Sigmoid colon (tissue), 7 donors: ENCODE measurements at places on chromosomes 12 and 14. TPM values are rescaled to one million over a fixed set of nuclear protein-coding genes. Genes with fewer than 3 reads are reported as not detected.

The ZBTB42 gene
- total RNA-seq: 1.5 TPM

The TSPAN8 gene
- total RNA-seq: 1.3 TPM

The TOMM20L gene
- not detected for total RNA-seq

The DHRS2 gene
- total RNA-seq: not detected

The PPFIA2 gene
- 3.0 TPM for total RNA-seq

The GLI1 gene
- 1.8 TPM for total RNA-seq

The TMEM119 gene
- 6.3 TPM for total RNA-seq

The FBXL14 gene
- 11.4 TPM for total RNA-seq

The TAOK3 gene
- 18.9 TPM for total RNA-seq

The TNS2 gene
- total RNA-seq: 114 TPM

The GPRC5D gene
- not detected for total RNA-seq

DNA sequence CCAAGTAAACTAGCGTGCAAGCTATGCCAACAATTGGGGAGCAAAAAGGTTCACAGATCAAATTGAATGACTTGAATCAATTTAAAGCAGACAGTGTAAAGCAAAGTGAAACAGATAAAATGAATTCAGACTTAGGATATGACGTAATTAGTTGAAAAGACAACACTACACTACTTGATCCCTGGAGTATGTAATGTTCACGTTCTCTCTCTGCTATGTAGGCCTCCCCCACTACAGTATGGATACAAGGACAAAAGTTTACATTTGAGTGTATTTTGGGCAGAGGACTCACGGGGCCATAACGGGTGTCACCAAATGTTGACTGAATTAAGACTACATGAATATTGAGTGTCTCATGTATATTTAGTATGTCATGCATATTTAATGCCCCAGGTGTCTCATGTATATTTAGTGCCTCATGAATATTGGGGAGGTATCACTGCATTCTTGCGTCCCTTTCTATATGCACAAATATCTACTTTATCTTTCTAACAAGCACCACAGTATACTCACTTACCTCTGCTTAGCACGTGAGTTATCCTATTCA is 44.5 kb downstream of the RERGL start:
- no peak for DNase-seq

GRCh38 chr12:3213188-3213587 is 136.0 kb downstream of the TSPAN9 start:
- no peak for DNase-seq

- DNase-seq: peak; percentile 91
Measured at GRCh38 chr14:34873589-34874385, 1.4 kb downstream of the BAZ1A start.

DNA sequence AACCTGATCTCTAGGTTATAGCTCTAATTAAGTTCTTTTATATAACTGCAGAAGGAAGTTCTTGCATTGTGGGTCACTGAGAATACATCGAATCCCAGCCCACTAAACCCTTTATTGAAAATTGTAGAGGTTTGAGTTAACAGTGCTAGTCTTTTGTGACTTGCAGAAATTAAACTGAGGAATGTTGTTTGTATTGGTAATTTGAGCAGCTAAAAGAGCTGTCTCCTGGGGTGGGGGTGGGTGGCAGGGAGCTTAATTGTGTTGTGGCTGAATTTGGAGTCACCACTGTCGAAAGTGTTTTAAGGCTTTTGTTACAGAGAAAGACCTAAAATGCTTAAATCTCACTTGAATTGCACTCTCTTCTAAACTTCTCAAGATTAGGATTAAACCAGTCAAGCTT is 3.2 kb upstream of the COX8C start:
- no peak for DNase-seq

DNA sequence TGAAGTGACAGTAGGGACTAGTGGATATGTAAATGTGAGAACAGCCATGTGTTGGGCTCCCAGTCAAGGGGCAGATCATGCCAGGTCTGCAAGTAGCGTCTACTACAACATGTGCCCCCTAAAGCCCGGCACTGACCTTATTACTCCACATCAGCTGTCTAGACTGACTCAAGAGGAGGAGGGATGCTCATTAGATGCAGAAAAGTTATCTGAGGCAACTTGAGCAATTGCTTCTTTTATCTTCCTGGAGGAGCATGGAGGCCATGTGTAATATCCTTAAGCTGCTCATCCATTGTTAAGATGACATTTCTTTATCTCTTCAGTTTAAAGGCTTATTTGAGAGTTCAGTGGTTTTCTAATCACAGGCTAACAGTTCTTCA is 404.7 kb upstream of the FLRT2 start:
- DNase-seq: no peak

DNA sequence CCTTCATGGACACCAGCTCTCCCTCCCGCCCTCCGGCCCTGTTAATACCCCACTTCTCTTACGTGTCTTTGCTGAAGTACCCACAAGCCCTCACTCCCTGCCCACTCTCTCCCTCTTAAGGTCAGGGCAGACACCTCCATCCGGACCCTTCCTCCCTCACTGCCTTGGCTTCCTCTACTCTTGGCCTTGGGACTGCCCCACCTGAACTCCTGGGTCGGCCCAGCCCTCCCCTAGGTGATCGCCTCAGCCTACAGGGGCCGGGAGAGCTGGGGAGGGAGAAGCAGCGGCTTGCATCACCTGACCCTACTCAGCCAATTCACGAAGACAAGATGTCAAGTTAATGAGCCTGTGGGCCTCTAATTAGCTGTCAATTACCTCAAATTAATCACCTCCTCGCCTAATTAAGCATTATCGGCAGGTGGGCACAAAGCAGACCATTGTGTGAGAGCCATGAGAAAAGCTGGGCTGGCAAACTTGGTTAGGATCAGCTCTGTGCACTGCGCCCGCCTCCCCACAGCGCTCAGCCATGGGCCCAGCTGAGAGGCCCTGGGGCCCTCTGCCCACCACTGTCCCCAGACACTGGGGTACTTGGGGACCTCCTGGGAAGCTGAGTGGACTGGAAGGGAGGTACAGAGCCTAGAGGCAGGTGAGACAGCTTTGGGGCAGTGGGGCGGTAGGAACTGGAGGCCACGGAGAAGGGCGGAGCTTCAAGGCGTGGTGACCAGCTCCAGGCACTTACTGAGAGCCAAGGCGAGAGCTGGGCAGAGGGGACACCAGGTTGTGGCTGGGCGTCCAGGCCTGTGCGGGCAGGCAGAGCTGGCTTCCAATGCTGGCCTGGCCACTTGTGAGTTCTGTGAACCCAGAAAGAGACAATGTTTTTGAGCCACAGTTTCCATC is 25.1 kb upstream of the VSX2 start:
- DNase-seq: no peak

- no peak for DNase-seq
Measured at GRCh38 chr12:67758119-67758518, 109.6 kb downstream of the DYRK2 start.

GRCh38 chr12:49366096-49366651 is 1.1 kb upstream of the SPATS2 start:
- no peak for DNase-seq

GRCh38 chr14:57863471-57863870 is 2.4 kb downstream of the SLC35F4 start:
- DNase-seq: no peak

- DNase-seq: peak; percentile 74
Measured at GRCh38 chr12:117367006-117367638, 5.7 kb upstream of the NOS1 start.

GRCh38 chr12:117111821-117112595 is 12.8 kb upstream of the TESC start:
- no peak for DNase-seq

DNA sequence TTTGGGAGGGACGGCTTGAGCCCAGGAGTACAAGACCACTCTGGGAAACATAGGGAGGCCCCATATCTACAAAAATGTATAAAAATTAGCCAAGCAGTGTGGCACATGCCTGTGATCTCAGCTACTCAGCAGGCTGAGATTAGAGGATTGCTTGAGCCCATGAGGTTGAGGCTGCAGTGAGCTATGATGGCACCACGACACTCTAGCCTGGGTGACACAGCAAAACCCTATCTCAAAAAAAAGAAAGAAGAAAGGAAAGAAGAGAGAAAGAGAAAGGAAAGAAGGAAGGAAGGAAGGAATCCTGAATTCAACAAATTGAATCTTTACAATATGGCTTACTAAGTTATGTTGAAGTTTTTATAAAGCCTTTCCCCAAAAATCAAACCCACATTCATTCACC is 2.1 kb downstream of the KIF21A start:
- DNase-seq: no peak

DNA sequence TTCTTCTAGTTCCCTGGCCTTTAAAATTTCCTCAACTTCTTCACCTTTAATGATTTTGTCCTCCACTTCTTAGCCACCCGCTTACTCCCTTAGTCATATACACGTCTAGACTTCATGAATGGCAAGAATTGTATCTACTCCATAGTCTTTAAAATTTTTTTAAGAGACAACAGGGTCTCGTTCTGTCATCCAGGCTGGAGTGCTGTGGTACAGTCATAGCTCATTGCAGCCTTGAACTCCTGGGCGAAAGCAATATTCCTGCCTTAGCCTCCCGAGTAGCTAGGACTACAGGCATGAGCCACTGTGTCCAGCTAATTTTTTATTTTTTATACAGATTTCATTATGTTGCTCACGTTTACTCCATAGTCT is 47.9 kb downstream of the BBS10 start:
- DNase-seq: no peak

- DNase-seq: peak; percentile 57
Measured at GRCh38 chr12:109736552-109737108, 23.0 kb downstream of the FAM222A start.

- no peak for DNase-seq
Measured at GRCh38 chr12:108939594-108939993, 59.7 kb downstream of the DAO start.

- DNase-seq: no peak
Measured at GRCh38 chr14:103868242-103868897, 21.0 kb upstream of the PPP1R13B start.

- no peak for DNase-seq
Measured at GRCh38 chr12:13205809-13206559, 9.5 kb downstream of the EMP1 start.

DNA sequence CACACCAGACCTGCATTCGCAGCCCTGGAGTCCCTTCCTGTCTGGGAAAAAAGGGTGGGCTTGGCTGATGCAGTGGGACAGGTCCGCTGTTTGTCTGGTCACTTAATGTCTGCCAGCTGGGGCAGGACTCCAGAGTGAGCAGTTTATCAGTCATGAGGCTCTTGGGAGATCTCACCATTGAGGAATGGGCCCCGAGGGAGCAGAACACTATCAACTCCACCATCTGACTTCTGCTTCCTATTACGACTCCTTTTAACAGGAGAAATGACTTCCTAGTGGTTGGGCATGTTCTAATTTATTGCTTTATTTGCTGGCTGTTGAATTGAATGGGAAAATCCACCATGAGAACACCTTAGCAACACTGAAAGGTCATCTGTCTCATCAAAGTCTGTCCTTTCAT is 182.5 kb upstream of the RASSF8 start:
- DNase-seq: no peak

DNA sequence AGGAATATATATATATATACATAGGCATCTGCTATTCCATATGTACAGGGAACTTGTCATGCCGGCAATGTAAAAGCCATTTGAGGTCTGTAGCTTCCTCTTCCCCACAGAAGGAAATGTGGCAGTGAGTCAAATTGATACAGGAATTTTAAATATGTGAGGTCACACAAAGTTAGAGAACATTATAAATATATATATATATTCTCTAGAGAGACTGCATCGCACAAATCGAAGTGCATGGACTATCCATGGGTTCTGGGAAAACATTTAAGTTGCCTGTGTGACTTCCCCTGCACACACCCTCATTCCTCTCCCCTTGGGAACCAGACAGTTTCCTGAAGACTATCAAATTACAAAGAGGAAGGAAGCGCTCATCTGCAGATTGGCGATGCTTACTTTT is 100.9 kb upstream of the CCDC91 start:
- DNase-seq: no peak

DNA sequence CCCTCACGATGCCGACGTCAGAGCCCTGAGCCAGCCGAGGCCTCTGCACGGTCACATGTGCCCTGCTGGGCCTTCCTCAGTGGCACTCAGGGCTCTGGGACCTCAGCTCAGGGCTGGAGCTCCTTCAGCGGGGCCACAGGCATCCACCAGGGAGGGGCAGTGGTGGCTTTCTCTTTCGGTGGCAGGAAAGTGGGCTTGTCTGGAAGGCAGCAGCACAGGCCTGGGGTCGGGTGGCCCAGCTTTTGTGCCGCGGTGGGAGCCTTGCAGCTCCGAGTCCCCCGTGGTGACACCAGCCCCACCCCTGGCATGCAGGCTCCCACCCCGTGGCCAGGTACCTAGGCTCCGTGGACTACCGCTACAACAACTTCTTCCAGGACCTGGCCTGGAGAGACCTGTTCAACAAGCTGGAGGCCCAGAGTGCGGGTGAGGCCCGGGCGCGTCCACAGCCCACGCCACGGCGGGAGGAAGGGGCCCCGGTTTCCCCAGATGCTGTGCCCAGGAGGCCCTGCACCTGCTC is 14.2 kb upstream of the TEX22 start:
- DNase-seq: no peak

GRCh38 chr14:93186466-93186865 is 1.3 kb downstream of the LYSET start:
- no peak for DNase-seq

- DNase-seq: no peak
Measured at GRCh38 chr14:86652526-86652925, 1122.6 kb downstream of the FLRT2 start.

- DNase-seq: no peak
Measured at GRCh38 chr14:67133595-67134441, 55.4 kb upstream of the GARIN2 start.

DNA sequence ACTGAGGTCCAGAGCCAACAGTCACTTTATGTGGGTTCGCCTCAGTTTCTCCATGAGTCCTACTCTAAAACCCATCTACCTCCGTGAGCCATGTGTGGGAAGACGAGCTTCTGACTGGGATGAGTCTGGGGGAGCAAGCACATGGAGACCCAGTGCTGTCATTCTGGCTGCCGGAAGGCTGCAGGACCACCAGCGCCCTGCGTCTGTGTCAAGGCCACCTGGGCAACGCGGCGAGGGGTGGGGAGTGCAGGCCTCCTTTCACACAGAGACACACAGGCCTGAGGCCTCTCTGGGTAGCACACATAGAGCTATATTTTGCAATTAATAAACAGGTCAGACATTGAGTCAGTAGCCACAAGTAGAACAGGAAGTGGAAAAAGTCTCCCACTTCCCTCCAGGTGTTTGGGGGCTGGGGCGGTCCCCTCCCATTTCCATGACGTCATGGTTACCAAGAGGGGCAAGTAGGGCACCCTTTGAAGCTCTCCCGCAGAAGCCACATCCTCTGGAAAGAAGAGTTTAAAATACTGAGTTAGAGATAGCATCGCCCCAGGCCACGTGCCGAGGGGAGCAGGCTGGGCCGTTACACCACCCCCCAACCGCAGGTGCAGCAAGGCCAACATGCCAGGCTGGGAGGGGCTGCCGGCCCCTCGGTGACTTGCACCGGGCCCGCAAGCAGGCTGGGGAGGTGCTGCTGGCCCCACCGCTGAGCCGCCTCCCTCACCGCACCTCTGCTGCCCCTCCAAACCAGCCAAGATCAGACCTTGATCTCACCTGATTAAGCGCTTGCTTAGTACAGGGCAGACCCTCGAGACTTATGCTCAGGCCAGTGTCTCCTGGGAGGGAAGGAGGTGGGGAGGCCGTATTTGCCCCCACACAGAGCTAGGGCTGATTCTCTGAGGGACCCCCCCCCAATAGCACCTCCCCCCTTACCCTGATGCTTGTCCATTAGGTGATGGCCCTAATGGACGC is 32.7 kb downstream of the DAD1 start:
- DNase-seq: peak; percentile 71

- DNase-seq: no peak
Measured at GRCh38 chr12:69661386-69661785, 37.7 kb downstream of the BEST3 start.

- no peak for DNase-seq
Measured at GRCh38 chr14:22252686-22253085, 336.3 kb downstream of the DAD1 start.
